ENCODE measurements at places on chromosomes 12 and 14.

DNA sequence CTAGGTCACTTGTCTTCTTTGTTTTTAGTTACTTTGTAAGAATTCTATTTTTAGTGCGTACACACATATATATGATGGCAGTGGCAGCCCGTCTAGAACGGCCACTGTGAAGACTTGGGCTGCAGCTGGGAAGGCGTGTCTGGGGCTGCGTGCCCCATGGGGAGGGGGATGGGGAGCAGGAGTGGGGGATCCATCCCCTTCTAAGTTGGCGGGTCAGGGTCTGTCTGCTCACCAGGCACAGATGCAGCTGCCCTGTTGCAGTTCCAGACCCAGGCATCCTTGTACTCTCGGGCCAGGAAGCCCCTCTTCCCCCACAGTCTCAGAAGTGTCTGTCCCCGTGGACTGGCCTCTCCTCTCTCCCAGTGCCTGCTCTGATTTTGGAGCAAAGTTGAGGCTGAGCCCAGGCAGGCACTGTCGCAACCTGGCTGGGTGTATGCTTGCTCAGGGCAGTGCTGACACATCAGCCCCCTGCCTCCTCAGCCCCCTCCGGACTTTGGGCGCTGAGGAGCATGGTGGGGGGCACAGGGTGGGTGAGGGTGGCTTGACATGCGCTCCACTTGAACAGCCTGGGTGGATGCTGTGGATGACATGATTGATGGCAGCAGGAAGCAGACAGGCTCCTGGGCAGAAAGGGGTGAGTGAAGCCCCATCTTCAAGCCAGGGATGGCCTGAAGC lies 271.2 kb upstream of the NAV3 start:
- no peak for DNase-seq

GRCh38 chr12:62261876-62262517 lies 1.8 kb downstream of the USP15 start:
- no peak for DNase-seq

GRCh38 chr14:69812711-69813110 lies 15.7 kb upstream of the SLC10A1 start:
- no peak for DNase-seq

DNA sequence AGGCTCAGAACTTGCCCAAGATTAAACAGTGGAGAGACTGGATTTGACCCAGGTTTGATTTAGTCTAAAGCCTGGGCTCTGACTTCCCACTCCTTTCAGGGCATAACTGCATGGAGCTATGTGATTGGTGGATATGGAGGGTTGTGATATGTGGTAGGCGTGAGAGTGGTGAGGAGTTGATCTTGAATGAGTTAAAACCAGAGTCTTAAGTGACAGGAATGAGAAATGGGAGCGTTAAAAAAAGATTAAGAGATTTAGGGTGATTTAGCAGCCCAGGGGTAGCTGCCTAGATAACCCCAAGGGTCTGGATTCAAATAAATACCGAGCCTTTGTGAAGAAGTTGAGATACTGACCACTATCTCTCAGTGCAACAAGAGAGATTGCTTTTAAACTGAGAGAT lies 8.4 kb downstream of the SYNDIG1L start:
- no peak for DNase-seq

DNA sequence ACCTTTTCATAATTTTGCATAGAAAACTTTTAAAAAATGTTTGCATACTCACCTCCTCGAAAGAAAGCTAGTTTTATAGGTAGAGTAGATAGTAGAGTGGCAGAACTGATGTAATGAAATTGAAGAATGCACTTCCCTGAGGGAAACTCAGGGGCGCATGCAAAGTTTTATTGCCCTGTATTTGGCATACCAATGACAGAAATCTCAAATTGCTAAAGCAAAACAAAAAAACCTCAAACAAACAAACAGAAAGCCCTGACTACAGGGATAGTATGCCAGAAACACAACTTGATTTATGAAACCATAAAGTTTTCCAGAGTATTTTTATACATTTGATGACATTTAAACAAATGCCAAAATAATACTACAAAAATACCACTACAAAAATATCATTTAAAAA lies 1.8 kb downstream of the RASSF9 start:
- no peak for DNase-seq

DNA sequence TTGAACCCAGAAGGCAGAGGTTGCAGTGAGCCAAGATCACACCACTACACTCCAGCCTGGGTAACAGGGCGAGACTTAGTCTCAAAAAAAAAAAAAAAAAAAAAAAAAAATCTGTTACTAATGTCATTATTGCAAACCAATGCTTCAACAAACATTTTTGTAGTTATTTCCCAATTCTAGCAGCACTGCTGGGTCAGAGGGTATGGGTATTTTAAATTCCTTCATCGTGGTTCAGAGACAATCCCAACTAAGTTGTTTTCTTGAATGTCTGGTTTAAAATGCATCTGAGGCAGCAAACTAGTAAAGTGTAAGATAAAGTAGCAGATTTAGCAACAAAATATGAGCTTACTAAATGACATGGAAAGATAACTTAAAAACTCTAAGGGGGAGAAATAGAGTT lies 65.6 kb downstream of the FERMT2 start:
- DNase-seq, result no peak

DNA sequence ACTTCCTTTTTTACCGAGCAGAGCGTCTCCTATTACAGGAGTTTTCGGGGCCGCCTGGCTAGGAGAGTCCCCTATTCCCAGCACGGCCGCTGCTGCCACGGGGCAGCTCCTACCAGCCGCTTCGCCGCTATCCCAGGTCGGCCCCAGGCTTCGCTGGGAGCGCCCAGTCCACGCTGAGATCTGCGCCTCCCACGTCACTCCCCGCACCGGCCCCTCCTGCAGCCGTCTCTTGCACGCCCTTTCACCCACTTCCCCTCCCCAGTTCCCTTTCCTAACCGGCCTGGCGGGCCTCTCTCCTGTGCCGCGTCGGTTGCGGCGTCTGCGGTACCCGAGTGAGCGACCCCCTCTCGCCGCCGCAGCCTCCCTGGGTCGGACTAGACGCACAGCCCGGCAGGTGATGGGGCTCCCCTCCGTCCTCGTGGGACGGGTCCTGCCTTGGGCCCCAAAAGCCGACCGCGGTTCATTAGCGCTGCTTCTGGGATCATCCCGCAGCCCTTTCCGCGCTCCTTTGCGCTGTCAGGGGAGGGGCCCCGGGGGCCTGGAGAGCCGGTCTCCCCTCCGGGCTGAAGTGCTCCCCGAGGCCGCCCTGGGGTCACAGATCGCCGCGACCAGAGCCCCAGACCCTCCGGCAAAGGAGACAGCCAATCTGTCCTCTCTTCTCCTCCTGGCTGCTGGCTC lies 1318.4 kb downstream of the TMEM121 start:
- DNase-seq, result no peak

- no peak for DNase-seq
These were observed 176.7 kb downstream of the CALM1 start for GRCh38 chr14:90573385-90574105.

GRCh38 chr12:49867570-49868341 lies 24.9 kb upstream of the BCDIN3D start:
- DNase-seq, result no peak

DNA sequence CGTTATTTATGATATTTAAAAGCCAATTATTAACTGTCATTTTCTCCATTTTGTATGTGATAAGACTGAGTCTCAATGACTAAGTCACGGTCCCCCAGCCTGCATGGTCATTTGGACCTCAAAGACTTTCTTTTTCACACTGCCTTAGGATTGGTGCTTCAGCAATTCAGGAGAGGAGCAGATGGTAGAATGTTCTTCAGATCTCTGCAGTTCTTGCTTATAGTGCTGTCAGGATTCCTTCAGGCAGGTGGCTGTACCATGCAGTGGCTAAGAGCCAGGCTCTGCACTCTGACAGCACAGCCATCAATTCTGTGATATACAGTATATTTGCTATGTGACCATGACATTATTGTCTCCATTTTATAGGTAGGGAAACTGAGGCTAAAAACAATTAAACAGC lies 18.7 kb downstream of the SSPN start:
- no peak for DNase-seq

GRCh38 chr12:16344269-16344668 lies 3.2 kb upstream of the MGST1 start:
- DNase-seq, result no peak

- peak; percentile 1 for DNase-seq
These were observed 612.5 kb downstream of the FSCB start for GRCh38 chr14:43894534-43894933.

GRCh38 chr14:51666826-51667225 lies 15.1 kb downstream of the FRMD6 start:
- no peak for DNase-seq

- peak; percentile 44 for DNase-seq
These were observed 62.6 kb downstream of the DCAF5 start for GRCh38 chr14:69090187-69090789.

- no peak for DNase-seq
These were observed 13.6 kb downstream of the PAPLN start for GRCh38 chr14:73250781-73251500.
